Activated T-helper 1 cell treated with anti-CD3 and anti-CD28 coated beads, Interleukin-2, amount 50 U/mL, for 16 hours (primary cell): ENCODE measurements at places on chromosomes 5 and 9.

GRCh38 chr9:81717747-81718077, 28.4 kb upstream of the TLE1 start:
- DNase-seq, result no peak

GRCh38 chr5:107553117-107553555, 117.6 kb downstream of the EFNA5 start:
- DNase-seq, result no peak

DNA sequence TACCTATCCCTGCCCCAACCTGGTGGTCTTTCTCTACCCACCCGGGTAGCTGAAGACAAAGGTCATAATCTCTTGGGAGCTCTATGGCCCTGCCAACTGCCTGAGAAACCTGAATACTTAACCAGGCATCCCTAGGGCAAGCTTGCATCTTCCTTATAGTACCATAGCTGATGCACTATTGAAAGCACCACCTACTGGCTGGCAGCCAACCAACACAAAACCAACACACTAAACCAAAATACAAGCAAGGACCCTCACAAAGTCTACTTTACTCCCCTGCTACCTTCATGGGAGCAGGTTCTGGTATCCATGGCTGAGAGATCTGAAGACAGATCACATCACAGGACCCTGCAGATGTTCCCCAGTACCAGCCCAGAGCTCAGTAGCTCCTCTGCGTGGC, 171.8 kb upstream of the TAS2R1 start:
- DNase-seq, result no peak

DNA sequence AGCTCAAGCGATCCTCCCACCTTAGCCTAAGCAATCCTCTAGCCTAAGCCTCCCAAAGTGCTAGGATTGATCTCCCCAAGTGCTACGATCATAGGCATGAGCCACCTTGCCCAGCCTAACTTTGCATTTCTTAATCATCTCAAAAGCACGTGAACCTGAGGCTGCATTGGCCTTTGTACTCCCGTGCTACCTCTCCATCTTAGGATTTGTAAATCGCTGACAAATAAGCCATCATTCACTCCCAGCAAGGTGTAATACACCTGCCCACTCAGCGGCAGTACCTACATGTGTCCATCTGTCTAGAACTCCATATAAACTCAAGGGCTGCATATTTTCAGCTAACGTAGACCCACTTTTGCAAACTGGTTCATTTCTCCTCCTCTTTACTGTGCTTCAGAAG, 2.8 kb downstream of the ANKH start:
- no peak for DNase-seq

DNA sequence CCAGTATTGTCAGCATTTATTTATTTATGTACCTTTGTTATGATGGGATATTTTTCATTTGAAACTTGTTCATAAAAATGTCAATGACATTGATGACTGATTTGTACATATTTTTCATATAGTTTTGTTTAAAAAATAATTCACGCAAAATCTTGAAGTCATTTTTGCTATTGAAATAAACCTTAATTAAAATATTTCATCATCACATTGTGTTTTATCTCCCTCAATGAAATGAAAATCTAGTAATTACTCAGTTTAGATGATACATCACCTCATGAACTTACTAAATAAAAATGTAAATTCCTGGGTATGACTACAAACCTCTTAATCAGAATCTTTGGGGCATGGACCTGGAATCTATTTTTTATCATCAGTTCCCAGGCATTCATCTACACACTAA, 89.6 kb downstream of the OSMR start:
- no peak for DNase-seq

GRCh38 chr9:70642341-70642740, 227.9 kb upstream of the KLF9 start:
- no peak for DNase-seq

- no peak for DNase-seq
Measured at GRCh38 chr5:140116716-140117115, 2.8 kb downstream of the PURA start.

DNA sequence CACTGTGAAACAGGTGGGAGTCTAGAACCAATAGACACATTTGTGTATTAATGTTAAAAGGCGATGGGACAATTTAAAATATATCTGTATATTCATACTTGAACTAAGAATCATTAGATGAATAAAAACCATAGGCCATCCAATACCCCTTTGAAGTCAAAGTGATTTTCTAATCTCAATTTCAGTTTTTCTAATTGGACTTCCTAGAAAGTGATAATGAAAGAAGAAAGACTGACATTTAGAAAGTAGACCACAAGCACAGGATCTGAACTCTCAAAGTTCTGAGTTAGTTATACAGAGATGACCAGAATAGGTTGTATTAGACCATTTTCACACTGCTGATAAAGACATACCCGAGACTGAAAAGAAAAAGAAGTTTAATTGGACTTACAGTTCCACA, 412.8 kb upstream of the PIK3R1 start:
- DNase-seq, result no peak

DNA sequence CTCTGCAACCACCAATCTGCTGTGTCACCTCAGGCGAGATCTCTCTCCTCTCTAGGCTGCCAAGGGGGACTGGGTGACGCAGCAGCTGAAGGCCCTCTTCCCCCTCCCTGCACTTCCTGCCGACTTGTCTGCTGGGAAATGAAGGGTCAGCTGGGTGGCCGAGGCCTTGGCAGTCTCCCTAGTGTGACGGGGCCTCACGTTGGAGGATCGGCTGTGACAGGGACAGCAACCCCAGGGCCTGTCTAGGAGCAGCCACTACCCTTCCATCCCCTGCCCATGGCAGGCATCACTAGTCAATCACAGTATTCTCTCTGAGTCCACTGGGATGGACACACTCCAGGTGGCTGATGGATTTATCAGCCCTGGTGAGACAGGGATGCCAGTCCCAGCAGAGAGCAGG, 107.3 kb upstream of the SARDH start:
- no peak for DNase-seq

DNA sequence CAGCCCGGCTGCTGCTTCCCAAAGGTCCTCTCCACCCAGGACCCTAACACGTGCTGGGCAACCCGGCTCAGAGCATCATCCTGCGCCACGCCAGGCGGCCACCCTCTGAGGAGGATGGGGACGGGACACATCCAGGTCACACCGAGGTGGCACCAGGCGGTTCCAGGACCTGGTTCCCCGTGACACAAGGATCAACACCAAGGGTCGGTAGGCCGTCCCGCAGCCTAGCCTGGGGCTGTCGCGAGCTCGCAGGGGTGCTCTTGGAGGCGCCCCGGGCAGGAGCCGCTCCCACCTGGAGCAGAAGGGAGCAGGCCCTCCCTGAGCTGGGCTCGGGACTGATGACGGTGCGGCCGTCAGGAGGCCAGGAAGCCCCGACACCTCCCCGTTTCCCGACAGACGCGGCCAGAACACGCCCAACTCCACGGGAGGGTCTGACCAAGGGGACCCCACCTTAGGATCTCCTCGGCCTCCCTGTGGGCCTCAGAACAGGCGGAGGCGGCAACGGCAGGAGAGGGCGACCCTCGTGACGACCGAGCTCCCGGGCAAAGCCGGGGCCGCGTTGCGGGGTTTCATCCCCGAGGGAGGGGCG, 6.3 kb downstream of the EXD3 start:
- DNase-seq, result no peak

DNA sequence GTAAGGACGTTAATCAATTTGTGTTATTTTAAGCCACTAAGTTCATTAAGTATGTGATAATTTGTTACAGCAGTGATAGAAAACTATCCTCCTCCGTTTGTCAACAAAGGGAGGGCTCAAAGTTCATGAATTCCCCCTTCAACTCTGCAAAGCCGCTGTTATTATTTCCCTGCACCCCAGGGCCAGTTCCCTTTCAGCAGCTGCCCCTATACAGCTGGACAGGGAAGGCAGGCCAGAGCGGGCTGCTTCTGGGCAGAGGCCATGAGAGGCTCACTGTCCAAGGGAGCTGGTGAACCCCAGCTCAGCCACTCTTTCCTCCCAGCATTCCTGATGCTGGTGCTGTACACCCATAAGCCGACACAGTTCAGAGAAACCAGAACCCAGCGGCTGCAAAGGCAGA, 102.4 kb upstream of the GPR151 start:
- DNase-seq, result no peak

- DNase-seq, result no peak
Measured at GRCh38 chr9:127219520-127219919, 45.1 kb upstream of the GARNL3 start.

DNA sequence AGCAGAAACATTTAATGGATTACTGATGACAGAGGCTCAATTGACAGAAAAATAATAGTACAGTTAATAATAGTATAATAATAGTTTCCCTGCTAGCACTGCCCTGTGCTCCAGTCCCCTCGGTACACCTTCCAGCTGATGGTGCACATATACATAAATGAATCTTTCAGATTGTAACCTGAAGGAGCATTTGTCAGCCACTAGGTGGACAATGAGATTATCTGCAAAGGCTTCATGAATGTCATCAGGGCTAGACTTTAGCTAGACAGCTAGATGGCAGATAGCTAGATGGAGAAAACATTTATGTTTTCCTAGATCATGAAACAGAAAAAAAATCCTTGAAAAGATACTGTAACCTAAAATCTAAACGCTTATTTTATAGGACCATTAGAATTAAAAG, 304.4 kb upstream of the SMC2 start:
- DNase-seq, result no peak

DNA sequence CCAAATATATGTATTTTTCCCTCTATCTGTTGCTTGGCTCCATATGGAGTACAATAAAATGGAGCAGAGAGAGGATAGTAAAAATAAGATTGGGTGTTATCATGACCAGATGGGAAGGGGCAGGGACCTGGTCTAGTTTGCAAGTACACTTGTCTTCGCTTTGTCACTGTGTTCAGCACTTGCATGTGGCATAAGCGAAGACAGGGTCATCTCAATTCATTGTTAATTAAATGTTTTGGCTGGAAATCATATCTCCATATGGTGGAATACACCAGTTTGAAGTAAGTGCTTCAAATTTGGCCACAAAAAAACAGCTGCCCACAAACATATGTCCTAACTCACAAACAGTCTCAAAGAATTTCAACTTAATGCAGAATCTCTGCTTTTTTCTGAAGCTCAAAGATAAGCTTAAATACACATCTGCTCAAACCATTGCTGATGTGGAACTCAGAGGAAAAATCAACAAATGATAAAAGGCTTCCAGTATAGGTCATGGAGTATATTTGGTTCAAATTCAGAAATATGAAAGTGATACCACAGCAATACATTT, 865.4 kb downstream of the TLE4 start:
- no peak for DNase-seq

DNA sequence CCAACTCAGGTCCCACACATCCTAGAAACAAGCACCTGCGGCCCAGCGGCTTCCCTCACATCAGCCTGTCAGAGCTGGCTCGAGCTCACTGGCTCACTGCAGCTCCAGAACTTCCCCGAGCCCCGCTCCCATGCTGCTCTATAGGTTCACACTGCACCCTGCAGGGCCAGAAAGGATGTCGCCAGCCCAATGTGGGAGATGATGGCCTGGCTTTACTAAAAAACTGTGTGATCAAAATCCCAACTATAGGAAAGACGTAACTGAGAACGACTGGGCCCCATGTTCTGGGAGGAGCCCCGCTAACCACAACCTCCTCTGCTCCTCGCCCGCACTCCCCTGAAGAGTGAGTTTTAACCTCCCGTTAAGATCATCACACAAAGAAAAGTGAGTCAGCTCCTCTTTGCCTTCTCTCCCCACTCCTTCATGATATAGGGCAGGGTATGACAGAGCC, 4.6 kb downstream of the SURF4 start:
- DNase-seq, result peak; percentile 58

- DNase-seq, result no peak
Measured at GRCh38 chr5:150082889-150083288, 3.5 kb downstream of the CSF1R start.

DNA sequence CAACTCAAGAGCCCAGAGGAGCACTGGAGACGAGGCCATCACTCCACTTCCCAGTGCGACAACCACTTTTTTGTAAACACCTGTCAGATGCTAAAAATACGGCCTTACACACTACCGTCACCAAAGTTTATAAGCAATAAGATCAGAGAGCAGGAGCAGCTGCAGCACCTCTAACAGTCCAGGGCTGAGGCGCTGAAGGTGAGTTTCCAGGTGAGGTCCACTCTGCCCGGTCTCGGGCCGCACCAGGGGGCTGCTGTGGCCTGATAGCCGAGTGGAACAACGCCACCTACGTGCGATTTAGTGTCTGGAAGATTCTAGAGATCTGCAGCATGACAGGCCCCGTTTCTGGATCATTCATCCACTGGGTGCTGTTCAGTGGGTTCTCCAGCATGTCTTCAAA, 25.8 kb upstream of the CAMSAP1 start:
- no peak for DNase-seq
